Caki2 (cell line): ENCODE measurements at places on chromosomes 1 and 21.

- no peak for DNase-seq
These were observed 101.0 kb downstream of the PDE9A start for GRCh38 chr21:42754270-42754933.

DNA sequence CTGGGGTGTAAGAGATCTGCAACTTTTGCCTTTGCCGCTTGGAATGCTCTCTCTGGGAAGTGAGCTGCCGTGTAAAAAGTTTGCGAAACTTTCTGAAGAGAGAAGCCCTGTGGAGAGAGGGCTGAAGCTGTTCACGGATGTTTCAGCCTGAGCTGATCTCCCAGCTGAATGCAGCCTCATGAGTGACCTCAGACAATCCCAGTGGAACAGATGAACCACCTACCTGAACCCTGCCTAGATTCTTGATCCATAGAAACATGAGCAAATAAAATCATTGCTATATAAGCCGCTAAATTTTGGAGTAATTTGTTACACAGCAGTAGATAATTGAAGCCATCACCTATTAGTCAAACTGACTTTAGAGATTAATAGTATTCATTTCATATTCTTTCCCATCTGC, 4.4 kb upstream of the ALG6 start:
- DNase-seq: no peak

DNA sequence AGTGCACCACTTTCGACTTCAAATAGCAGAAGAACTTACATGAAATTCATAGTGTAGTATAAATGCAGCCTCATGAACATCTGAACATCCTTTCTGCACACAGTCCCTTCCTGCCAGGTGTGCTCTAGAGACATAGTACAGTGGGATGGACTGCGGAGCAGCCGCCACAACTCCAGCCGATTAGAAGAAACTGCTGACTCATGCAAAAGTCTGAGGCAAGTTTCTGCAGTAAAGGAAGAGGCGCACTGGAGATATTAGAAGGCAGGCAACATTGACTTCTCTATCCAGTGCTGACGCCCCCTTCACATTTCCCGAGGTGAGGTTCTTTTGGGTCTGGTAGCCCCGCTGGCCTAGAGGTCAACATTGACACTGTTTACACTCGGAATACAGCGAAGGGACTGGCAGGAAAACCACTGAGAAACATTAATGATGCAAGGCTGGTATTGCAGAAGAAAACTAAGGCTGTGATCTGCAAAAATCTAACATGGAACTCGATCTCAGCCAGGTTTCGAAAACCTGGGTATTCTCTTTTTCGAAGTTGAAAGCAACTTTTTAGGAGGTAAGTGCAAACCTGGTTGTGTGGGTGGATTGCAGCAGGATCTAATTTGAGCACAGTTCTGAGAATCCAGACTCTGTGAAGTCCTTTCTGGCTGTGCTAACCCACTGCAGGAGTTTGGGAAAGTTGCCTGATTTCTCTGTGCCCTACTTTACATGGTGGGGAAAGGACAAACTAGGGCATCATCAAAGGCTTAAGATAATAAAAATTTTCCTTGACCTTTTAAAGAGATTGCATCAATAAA, 90.7 kb downstream of the CDC7 start:
- no peak for DNase-seq

DNA sequence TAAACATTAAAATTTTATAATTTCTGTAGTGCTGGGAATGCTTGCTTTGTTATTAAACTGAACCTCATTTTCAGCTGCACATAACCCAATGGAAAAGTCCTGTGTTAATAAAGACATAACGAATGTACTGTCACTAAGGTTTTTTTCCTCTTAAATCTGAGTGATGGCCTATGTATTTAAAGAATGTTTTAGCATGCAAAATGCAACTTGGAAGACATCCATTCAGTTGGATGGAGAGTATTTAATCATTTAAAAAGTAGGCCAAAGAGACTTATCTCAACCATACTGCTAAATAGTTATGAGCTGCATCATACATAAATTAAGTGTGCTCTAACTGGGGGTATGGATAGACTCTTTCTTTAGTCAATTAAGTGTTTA, 48.5 kb downstream of the RWDD3 start:
- no peak for DNase-seq

DNA sequence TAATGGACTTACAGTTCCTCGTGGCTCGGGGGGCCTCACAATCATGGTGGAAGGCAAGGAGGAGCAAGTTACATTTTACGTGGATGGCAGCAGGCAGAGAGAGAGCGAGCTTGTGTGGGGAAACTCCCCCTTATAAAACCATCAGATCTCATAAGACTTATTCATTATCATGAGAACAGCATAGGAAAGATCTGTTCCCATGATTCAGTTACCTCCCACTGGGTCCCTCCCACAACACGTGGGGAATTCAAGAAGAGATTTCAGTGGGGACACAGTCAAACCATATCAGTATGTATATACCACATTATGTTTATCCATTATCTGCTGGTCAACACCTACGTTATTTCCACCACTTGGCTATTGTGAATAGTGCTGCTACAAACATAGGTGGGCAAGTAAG, 352.3 kb upstream of the B3GALT2 start:
- no peak for DNase-seq

GRCh38 chr21:14879458-14879857, 185.3 kb downstream of the NRIP1 start:
- no peak for DNase-seq

GRCh38 chr1:73910466-73910865, 287.5 kb downstream of the LRRIQ3 start:
- peak; percentile 61 for DNase-seq

DNA sequence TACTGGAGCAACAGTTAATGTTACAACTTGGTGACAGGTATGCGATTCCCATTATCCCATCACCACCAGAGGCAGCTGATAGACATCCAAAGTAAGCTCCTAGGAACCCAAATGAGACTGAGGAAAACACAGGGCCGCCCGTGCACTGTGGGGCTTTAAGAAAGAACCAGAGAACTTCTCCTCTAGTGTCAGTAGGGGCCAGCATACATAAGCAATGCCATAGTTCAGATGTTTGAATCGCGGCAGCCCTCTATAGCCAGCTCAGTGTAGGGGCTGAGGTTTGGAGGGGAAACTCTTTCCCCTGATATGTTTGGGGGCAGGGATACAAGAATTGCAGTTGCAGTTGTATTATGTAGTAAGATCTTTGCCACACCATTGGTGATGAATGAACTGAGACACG, 593.3 kb upstream of the NCAM2 start:
- no peak for DNase-seq

GRCh38 chr1:147598621-147599361, 57.5 kb downstream of the BCL9 start:
- DNase-seq: peak; percentile 20

DNA sequence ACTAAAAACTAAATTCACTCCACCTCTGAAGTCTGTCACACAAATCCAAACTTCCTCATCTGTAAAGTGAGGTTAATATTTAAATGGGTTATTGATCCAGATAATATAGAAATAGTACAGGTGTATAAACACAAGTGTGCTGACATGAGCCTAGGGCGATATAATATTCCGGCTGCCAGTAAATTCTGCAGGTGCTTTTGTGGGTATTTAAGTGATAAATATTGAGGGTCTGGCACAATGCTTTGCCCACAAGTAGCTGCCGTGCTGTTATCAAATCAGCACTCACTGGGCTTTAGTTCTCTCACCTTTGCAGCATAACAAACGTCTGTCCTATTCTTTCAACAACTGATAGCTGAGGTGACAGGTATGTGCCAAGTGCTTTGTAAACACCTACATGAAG, 7.6 kb downstream of the PABPC4 start:
- DNase-seq: no peak

DNA sequence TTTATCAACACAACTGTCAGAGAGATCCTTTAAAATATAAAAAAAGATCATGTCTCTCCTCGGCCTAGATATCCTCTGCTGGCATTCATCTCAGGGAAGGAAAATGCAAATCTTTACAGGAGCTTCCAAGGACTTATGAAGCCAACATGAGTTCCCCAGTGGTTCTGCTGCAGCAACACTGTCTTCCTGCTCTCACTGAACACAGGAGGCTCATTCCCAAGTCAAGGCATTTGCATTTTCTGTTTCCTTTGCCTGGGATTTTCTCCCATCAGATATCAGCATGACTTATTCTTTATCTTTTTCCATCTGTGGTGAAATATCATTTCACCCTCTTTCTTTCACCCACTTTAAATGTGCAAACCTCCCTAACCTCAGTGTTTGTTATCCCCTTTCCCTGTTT, 513.8 kb upstream of the ZP4 start:
- DNase-seq: no peak

DNA sequence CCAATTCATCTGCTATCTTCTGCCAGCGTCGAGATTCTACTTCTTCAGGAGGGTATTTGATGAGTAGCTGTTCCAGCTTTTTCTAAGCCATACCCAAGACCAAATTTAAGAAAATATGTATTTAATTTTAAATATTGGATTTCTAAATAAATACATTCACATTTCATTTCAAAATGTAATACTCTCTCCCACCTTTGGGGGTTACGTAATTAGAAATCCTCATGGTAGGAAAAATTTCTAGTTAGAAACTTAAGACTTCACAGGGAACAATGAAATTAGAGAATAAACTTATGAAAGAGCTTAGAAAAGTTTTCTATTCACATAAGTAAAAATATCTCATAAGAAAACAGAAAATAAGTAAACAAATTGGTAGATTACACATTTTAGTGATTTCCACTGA, 102.9 kb downstream of the ZZZ3 start:
- no peak for DNase-seq

GRCh38 chr1:219792337-219793021, 135.9 kb downstream of the SLC30A10 start:
- no peak for DNase-seq

DNA sequence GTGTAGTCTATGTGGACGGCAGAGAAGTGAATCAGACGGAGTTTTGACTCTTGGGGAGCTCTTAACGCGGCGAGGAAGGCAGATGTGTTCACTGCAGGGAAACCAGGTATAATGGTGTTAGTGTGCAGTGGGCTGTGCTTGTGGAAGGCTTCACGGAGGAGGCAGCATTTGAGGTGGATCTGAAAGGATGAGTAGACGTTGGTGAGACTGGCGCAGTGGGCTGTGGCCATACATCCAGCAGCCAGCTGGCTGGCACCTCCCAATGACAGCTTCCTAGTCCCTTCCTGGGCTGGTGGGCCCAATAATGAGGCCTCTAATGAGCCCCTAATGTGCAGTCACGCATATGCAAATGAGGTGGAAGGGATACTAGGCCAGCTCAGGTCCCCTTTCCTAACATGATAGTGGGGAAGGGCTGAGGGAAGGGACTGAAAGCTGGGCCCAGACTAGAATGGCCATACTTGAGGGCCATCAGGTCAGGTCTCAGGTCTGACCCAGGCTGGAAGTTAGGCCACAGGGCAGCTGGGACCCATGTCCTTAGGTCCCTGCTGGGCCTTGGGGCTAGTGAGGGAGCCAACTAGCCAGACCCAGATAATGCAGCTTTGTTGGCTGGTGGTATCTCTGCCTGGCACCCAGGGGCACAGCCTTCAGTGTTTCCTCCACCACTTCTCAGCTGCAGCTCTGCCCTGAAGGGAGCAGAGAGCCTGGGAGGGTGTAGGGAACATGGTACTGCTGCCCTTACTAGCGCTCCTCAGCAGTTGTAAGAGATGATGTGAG, 3.8 kb downstream of the MAP7D1 start:
- no peak for DNase-seq

DNA sequence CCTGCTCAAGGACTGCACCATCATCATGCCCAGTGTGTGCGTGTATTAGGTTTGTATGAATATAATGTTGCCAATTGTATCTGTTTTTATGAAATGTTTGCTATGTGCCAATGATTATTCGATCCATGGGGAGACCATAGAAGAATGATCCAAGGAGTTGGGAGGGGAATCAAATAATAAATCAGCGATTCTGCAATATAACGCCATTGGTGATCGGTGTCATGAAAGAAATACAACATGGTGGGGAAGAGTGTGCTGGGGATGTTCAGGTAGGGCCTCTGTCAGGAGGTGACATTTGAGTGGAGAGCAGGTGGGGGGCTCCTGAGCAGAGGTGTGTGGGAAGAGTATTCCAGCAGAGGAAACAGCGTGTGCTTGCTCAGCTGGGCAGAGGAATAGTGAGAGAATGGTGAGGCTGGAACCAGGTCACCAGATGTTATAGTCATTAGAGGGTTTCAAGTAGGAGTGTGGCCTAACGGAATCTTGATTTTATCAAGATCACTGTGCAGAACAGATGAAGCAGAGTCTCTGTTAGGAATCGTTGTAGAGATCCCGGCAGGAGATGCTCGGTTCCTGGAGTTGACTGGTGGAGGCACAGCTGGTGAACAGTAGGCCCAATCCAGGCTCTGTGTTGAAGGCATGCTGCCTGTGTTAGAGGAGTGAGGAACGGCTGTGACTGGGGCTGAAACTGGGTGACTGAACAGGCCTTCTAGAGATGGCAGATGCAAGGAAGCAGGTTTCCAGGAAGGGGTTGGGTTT, 2.9 kb upstream of the ZNF496 start:
- DNase-seq: no peak

DNA sequence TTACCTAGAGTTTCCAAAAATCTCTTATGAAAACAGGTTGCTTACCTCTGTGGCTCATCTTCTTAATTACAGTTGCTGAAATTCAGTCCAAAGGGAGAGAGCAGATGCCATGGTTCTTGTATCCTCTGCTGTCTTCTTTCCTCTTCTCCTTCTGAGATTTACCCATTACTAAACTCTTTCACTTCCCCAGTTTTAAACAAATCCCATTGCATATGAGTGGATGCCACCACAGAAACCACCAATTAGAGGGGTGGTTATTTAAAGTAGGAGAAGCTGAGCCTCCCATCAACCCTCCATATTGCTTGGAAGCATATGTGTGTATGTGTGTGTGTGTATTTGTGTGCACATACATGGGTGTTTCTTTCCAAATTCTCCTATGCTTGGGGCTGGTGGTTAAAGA, 128.5 kb upstream of the KCNK1 start:
- no peak for DNase-seq

- DNase-seq: no peak
These were observed 22.4 kb upstream of the MAGOH start for GRCh38 chr1:53260631-53261247.

DNA sequence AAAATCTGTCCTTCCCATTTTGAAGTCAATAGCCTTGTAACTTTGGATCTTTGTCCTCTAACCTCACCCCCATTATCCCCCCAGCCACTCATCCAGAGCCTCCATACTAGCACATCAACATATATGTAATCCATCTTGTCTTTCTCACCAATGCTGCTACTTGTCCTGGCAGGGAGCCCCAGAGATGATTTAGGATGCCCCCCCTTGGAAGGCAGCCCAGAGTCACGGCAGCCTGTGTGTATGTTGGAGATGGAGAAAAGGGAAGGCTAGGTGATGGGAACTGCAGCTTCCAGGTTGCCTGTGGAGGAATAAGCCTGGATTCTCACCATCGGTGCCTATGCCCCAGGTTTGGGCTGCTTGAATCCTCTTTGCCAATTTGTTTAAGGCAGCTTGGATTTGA, 51.7 kb upstream of the SCMH1 start:
- no peak for DNase-seq

GRCh38 chr1:14522077-14522925, 76.2 kb upstream of the KAZN start:
- DNase-seq: no peak

GRCh38 chr1:238558156-238558555, 667.4 kb upstream of the ZP4 start:
- DNase-seq: no peak

- no peak for DNase-seq
These were observed 48.4 kb upstream of the PTPRC start for GRCh38 chr1:198590454-198590853.
